ENCODE measurements at places on chromosomes 11 and 22.

DNA sequence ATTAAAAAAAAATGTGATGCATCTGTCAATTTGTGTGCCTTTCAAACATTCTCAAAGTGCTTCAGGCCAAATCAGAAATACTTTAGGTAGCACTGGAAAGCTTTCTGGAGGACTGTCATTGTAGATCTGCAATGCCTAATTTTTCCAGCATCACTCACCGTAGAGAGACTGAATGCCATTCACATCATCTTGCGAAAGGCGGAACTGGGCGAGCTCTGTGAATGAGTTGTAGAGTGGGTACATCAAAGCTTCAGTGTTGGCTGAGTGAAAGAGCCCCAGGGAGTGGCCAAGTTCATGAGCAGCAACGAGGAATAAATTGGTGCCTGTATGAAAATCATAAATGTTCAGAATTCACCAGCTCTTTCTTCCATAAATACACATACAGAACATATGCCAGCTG, 4.0 kb downstream of the MMP10 start:
- no peak for DNase-seq

- no peak for DNase-seq
Measured at GRCh38 chr22:11042116-11042515, 4485.9 kb upstream of the OR11H1 start.

- DNase-seq: peak; percentile 71
Measured at GRCh38 chr11:124644426-124645280, 22.0 kb downstream of the TBRG1 start.

DNA sequence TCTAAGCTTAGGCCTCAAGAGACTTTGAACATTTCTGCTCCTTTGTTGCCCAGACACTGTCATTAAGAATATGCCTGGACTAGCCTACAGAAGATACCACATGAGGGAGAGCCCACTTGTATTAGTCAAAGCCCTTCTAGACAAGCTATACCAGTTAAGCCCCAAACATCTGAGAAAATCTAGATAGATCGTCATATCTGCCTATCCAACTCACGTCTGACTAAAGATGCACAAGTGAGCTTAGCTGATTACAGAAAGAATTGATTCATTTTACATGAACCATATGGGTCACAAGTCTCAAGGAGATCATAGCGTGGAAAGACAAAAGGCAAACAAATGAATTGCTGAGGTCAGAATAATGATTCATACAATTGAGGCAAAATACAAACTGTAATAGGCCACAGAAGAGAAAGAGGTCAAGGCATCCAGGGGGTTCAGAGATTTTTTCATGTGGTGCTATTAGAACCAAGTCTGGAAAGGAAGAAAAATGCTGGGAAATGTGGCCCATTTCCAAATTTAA, 1155.5 kb upstream of the TENM4 start:
- DNase-seq: no peak

DNA sequence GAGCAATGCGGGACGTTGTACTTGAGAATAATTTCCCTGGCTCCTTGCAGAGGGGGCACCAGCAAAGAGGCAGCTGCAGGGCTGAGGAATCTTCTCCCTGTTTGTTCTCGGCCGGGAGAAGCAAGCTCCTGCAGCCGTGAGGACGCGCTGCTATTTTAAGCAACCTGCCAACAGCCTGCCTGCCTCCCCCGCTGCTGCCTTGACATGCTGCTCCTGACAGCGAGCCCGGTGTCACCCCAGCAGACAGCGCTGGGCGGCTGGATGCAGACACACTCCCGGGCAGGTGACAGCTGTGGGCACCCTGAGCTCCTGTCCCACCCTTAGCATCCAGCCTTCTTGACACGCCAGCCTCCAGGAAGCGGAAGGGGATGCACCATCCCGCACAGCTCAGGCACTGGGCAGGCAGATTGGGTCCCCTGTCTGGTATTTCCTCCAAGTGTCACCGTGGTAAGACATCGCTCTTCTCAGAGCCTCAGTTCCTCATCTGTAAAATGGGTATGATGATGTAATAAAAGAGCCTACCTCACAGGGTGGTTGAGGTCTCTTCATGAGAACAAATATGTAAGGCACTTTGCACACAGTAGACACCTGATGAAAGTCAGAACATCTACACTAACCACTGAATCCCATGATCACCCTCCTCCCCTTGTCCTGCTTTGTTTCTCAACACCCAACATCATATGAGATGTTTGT, 530.6 kb downstream of the MN1 start:
- peak; percentile 11 for DNase-seq

- DNase-seq: no peak
Measured at GRCh38 chr11:26993965-26994457, at the start of gene FIBIN. Gene FIBIN (plus strand): TSS chr11:26994112. CDS start chr11:26994527, 415 bp downstream.

DNA sequence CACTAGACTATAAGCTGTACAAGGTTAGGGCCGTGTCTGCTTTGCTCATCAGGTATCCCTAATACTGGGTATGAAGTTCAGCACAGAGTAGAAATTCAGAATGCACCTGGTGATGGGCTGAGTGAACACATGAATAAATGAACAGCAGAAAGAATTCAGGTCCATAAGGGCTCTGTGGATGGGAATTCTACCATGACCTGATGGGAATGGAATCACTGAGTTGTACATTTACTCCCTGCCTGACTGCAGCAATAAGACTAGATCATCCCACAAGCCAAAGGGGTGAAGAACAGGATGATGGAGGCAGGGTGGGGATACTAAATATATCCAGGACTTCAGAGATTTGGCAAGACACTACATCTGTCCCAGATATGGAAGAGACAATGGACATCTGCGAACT, 86.5 kb upstream of the CSNK2A3 start:
- no peak for DNase-seq

GRCh38 chr11:34252651-34253050, 105.2 kb downstream of the ABTB2 start:
- DNase-seq: no peak

DNA sequence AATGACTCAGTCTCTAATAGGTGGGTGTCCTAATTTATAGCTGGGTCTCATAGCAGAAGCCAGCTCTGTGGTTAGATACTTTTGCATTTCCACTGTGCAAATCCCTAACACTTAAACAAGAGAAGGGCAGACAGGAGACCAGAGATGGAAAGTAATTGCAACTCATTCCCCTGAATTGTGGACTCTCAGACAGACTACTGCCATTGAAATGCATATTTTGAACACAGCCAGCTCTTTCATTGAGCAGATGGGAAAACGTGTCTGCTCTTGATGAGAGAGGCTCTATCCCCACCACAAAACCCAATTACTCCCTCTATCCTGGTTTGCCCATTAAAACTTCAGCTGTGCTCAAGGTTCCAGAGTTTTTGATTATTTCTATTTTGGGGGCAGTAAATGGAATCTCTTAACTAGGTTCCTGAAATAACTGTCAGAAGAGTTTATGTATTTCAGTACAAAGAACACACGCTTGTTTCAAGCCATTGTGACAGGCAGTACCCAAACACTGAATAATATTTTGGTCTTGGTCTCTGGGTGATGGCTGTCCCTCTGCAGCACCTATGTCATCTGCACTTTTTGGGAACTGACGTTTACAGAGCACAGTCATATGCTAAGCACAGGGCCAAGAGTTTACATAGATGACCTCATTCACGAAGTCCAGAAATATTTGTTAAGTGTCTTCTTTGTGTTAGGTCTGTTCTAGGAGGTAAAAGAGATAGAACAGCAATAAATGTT, 41.7 kb downstream of the FAM227A start:
- DNase-seq: no peak

DNA sequence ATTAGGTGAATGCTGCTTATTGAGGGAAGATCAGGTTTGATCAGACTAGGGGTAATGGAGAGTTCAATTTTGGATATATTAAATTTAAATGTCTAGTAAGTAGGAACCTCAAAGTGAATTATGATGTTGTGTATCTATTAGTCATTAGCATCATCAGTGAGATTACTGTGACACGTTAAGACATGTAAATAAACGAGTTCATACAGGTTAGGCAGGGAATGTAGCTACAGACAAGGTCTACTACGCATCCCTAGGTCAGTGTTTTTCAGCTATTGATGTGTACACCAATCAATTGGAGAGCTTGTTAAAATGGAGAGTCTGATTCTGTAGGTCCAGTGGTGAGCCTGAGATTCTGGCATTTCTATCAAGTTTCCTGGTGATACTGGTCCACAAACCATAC, 120.1 kb upstream of the LRRC4C start:
- no peak for DNase-seq

GRCh38 chr11:126163074-126163700, 48.3 kb downstream of the RPUSD4 start:
- DNase-seq: peak; percentile 53

DNA sequence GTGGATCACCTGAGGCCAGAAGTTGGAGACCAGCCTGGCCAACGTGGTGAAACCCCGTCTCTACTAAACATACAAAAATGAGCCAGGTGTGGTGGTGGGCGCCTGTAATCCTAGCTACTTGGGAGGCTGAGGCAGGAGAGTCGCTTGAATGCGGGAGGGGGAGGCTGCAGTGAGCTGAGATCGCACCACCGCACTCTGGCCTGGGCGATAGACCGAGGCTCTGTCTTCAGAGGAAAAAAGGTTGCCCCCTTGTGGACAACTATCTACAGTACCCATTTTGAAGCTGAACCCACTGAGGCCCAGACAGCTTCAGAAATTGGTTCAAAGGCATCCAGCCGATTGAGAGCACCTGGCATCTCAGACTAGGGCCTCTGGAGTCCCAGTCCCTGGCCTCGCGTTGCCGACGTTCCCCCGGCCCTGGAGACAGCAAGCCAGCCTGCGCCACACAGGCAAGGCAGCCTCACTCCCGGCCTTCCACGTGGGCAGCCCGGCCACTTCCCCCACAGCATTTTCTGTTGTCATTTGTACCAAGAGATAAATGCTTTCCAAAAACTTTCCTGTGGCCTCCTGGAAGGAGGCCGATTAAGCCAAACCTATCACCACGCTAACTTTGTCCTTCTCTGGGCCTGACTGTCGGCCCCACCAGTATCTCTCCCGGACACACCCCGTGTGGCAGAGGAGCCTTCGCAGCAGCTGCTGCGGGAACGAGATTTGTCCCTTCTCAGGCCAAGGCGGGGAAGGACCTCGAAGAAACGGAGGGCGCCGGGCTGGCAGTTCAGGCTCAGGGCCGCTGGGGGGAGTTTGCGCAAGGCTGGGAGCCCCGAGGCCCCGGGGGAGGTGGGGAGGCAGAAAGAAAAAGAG, 82.8 kb downstream of the FLI1 start:
- peak; percentile 76 for DNase-seq

GRCh38 chr11:95147364-95147905, 57.8 kb downstream of the ENDOD1 start:
- DNase-seq: no peak

DNA sequence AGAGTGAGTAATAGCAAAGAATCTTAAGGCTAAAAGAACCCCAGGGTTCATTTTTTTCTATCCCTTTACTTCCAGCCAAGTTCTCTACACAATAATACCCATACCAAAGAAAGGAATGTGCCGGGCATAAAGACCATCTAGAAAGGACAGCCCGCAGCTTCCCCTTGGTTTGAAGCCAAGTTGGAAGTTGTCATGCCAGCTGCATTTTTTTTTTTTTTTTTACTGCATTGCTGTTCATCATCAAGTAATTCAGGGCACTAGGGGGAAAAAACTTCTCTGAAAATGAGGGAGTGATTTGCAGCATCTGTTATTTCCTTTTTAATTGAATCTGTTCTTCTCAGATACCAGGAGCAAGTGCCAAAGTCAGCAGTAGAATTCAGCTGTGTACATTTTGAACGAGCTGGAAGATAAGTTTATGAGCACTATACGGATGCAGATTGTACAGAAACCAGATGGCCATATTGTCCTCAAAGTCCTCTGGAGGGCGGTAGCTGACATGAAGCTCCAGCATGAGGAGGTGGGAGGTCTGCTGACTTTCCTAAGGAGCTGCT, 56.4 kb downstream of the UBASH3B start:
- no peak for DNase-seq

- no peak for DNase-seq
Measured at GRCh38 chr11:514606-515005, 7.6 kb upstream of the RNH1 start.

- no peak for DNase-seq
Measured at GRCh38 chr22:45869340-45869847, 107.6 kb downstream of the WNT7B start.

DNA sequence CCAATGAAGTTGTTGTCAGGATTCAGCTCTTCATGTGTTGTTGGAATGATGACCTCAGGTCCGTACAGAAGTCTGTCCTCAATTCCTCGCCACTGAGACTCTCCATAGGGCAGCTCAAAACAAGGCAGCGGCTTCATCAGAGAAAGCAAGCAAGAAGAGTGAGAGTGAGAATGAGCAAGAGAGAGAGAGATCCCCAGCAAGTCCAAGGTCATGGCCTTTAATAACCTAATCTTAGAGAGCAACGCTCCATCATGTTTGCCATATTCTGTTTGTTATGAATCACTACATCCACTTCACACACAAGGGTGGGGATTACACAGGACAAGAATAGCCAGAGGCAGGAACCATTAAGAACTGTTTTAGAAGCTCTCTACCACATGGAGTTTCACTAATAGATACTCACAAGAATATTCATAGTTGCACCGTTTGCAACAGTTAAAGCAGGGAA, 23.3 kb upstream of the MMP7 start:
- no peak for DNase-seq

DNA sequence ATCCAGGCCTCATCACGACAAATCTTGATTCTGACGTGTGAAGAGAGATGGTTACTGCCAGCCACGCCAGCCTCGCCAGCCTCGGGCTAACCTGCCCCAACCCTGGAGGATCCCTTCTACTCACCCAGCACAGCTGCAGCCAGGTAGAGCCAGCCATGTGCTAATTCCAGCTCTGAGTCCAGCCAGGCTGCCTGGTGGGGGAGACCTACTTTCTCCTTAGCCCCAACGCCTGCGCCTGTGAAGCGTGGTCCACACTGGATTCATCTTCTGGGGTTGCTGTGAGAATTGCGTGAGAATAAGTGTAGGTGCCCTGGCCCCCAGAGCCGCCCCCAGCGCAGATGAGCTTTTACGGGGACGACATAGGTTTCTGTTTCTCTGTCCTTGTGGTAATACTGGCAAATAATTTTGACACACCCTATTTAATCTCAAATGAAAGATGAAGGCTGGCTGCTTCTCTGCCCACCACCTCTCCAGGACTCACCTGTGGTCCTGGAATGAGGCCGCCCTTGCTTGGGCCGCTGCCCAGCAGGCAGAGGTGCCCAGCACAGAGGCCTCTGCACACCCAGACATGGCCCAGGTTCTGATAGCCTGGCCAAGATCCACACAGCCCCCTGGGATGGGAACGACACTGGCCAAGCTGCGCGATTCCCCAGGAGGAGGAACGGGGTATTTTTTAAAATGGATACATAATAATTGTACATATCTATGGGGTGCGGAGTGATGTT, 528.4 kb downstream of the TBC1D22A start:
- peak; percentile 7 for DNase-seq

GRCh38 chr22:47205081-47205491, 442.6 kb downstream of the TBC1D22A start:
- DNase-seq: no peak

GRCh38 chr11:118264569-118265465, 720 bp upstream of the MPZL2 start:
- DNase-seq: peak; percentile 30

GRCh38 chr11:44748606-44749005, 21.8 kb downstream of the TSPAN18 start:
- no peak for DNase-seq

GRCh38 chr11:31807799-31808667, 3.1 kb downstream of the PAX6 start:
- DNase-seq: no peak

GRCh38 chr22:24727218-24727851, 47.2 kb downstream of the PIWIL3 start:
- DNase-seq: no peak
